ENCODE measurements at places on chromosomes 11 and 22.

DNA sequence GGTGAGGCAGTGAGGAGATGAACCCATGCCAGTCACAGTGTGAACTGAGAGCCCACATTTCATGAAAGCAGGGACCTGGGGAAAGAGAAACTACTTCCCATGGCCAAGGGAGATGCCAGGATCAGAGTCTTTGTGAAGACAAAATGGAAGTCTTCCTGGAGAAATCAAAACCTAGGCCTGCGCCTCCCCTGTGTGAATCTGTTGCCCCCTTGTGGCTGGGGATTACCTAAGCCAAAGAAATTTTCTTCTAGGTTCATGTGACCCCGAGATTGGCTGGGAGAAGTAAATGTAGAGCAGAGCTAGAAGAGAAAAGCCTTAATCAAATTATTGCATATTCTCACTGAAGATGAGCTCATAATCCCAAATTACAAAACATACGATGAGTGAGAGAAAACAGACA, 1075.3 kb downstream of the TBC1D22A start:
- DNase-seq, result peak; percentile 3

DNA sequence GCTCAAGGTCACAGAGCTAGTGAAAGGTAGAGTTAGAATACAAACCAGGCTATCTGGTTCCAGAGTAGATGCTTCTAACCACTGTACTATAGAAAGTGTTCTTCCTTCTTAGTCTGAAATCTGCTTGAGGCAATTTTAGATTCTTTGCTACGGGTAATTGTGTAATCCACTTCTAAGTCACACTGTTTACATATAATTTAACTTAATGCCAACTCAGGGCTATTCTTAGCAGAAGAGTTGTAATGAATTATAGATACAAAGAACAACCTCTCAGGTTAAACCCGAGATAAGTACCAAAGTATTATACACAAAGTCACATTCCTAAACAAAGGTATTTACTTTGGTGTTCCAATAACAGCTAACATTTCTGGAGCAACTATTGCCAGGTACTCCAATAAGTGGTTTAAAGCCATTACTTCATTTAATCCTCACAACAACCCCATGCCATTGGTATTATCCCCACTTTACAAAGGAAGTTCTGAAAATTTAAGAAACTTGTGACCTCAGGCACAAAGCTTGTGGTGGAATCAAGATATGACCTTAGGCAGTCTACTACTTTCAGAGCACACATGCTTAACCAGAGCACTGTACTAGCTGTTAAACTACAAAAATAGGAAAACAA, 31.1 kb upstream of the DDI1 start:
- DNase-seq, result no peak

DNA sequence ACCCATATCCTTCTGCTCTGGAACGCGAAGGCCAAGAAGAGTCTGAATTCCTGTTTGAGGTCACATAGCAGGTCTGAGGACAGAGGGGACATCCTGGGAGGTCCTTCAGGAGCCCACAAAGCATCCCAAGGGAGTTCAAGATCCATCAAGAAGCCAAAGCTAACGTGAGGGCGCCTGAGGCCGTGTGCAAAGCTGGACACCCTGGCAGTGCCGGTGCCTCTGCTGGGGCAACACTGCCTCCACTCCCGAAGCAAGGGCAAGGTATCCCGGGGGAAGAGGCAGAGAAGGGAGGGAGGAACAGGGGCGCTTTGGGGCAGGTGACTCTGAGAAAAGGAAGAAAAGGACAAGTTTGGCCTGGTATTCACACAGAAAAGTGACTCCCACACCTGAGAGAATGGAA, 50.3 kb upstream of the CDON start:
- DNase-seq, result no peak

GRCh38 chr22:38414009-38414395, 41.0 kb downstream of the KCNJ4 start:
- DNase-seq, result no peak

DNA sequence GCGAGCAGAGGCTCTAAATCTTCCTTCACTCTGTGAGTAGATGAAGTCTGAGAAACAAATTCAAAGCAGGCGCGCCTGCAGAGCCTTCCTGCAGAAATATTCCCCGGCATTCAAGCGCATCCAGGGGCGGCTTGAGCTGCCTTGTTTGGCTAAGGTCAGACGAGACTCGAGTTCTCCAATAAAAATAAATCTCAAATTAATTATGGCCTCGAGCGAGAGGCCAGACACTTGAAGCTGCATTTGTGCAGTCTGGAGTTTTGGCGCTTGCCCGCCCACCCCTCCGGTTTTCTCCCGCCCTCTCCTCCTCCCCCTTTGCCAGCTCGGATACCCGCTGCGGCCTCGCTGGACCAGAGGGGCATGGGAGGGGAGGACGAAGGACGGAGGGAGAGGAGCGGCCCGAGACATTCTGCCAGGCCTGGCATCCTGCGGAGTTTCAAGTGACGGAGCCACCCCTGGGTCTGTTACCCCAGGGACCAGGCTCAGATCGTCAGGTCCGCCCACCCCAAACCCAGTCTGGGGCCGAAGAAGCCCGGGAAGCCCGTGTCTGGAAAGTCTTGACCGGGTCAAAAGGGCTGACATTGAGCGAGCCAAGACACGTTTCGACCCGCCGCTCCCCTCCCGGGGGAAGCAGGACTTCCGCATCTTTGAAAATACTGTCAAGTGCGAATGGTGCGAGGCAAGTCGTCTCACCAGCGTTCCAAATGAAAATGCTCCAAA, 3.8 kb upstream of the FLI1 start:
- DNase-seq, result no peak

DNA sequence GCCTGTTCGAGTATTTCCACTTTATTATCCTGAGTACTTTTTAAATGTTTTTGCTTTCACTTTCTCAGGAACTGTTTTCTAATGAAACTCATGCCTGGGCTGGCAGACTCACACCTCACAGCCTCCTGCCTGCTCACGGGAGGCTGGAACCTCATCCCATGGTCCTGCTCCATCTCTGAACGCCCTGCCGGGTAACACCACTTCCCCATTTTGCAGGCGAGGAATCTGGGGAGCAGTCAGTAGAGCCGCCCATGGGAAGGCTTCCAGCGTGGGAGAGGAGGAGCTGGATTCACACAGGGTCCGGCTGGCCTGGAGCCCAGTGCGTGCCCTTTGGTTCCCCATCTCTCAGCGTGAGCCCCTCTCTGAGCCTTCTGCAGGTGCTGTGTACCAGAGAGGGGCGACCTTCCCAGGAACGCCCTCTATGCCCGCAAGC, 53.6 kb downstream of the SCUBE1 start:
- DNase-seq, result no peak

GRCh38 chr11:119540370-119541125, 117.6 kb upstream of the THY1 start:
- no peak for DNase-seq

- DNase-seq, result no peak
These were observed 1.6 kb downstream of the SMIM38 start for GRCh38 chr11:69157156-69157821.

DNA sequence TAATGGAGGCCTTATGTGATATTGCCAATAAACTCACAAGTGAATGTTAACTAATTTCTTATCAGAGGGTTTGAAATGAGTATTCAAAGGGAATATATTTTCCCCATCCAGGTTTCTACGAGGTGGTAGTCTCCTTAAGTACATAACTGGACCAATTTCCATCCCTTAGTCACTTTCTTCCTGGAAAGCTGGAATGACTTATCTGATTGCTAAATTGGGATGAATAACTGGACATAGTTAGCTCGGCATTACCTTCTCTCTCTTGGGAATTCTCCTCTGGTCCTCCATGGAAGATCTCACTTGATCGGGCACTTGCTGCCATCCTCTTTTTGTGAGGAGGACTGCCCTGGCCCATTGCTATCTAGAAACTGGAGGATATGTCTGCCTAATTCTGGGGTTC, 109.1 kb downstream of the TRPC6 start:
- no peak for DNase-seq

- peak; percentile 53 for DNase-seq
These were observed 1630.1 kb upstream of the TENM4 start for GRCh38 chr11:81070948-81071347.

- DNase-seq, result no peak
These were observed 572.9 kb upstream of the CHORDC1 start for GRCh38 chr11:90795746-90796145.

DNA sequence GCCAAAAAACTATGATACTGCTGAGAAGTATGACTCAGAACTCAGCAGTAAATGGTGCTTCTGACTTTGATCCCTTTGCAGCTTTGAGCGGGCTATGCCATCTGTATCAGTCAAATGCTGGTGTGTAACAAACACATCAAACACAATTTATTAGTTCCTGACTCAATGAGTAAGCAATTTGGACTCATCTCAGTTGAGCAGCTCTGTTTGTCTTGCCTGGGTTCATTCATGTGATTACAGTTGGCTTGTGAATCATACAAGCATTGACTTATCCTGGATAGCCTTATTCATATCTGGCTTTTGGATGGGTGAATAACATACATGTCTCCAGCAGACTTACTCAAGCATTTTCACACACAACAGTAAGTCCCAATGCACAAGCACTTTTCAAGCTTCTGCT, 858.8 kb downstream of the METTL15 start:
- DNase-seq, result no peak

DNA sequence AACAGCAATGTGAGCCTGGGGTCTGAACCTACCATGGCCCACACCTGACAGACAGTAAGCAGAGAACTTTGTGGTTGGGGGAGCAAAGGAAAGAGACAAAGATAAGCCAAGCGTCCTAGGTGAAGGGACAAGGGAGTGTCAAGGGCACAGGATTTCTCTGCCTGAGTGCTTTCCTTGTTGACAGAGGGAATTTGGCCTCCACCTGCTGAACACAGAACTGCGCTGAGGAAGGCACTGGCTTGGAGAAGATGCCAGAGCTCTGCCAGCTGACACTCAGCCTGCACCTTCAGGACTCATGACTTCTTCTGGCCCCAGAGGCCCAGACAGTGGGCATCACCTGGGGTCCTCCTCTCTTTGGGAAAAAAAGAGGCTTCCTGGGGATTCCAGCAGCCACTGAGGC, 789 bp upstream of the LRRC55 start:
- no peak for DNase-seq

GRCh38 chr22:37739611-37740049, 42.8 kb downstream of the TRIOBP start:
- DNase-seq, result no peak

DNA sequence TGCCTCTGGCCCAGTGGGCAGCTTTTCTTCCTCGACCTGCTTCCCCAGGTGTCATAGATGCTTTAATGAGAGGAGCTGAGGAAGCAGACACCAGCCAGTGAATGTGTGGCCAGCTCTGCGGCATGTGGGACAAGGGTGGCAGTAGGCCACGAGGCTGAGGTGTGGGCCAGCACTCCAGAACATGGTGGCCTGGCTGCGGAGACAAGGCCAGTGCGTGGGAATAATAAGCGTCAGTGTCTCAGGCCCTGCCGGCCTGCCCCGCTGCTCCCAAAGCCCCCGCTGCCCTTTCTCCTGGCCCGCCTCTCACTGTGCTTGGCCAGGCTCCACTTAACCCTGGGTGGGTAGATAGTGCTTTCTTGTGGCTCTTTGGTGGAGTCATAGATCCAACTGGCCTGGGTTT, 2.1 kb downstream of the MAPK8IP1 start:
- no peak for DNase-seq

DNA sequence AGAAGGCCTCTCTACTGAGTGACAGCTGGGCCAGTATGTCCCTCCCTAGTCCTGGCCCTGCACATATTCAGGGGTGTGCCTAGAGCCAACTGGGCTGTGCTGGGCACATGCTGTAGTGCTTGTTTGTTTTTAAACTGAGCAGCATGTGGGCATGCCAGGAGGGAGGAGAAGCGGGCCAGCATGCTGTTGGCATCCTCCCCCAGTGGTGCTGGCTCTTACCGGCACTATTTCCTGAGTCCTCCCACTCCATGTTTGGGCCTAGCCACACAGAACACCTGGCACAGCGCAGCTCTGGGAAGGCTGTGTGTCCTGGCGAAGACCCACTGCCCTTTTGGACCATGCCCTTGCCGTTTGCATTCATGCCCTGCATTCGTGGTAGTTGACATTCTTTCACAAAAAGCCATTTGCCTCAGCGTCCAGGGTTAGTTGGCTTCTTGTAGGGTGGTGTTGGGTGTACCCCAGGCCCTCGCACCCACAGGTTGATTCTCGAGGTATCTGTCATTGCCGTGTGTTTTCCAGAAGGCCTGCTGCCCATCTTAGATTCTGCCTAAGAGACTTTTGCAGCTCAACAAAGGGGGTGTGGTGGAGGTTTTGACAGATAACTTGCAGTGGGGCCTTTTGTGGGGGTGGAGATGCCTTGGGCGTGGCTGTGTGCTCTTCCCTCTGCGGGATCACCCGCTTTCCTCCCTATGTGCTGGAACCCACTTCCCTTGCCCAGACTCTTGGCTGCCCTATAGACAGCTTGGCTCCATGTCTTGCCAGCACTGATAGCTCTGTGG, 13.6 kb downstream of the DGCR8 start:
- no peak for DNase-seq

- no peak for DNase-seq
These were observed 41.0 kb upstream of the CLPB start for GRCh38 chr11:72475381-72475780.

DNA sequence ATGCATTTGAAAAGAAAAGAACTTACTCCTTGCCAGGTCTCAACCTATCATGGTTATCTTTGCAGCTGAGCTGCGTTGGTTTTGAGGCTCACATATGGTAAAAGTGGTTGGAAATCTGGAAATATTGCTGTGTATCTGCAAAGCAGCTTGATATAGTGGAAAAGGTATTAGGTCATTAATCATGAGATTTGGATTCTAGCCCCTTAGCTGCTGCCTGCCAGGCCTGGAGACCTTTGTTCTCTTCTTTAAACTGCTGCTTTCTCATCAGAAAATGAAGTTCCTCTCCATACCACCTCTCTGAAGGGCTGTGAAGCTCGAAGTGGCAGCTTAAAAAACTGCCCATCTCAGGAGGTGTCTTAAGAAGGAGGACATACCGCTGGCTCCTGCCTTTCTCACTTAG, 5.7 kb downstream of the PPARA start:
- no peak for DNase-seq

- no peak for DNase-seq
These were observed 2.8 kb downstream of the EMID1 start for GRCh38 chr22:29208502-29208862.

DNA sequence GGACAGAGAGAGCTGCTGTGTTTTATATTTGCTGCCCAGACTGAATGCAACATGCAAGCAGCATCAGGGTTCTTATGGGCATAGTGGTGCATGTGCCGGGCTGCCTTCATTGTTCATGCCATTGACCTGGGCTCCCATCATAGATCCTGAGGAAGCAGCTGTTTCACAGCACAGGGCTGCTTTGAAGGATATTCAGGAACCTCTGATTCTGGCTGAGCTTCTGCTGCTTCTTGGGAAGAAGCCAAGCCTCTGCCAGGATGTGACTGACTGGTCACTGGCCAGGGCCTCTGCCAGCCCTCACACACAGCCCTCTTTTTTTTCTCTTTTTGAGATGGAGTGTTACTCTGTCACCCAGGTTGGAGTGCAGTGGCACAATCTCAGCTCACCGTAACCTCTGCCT, 43.3 kb downstream of the CYB5R2 start:
- no peak for DNase-seq

GRCh38 chr22:27751277-27752070, 50.1 kb downstream of the MN1 start:
- no peak for DNase-seq

- no peak for DNase-seq
These were observed 242.7 kb upstream of the CHORDC1 start for GRCh38 chr11:90465553-90465952.

All from KG1 (cell line).